NCI-H1105 (cell line): ENCODE measurements at places on chromosomes 7 and 10.

GRCh38 chr7:3021825-3022224 lies 21.8 kb downstream of the CARD11 start:
- no peak for DNase-seq

DNA sequence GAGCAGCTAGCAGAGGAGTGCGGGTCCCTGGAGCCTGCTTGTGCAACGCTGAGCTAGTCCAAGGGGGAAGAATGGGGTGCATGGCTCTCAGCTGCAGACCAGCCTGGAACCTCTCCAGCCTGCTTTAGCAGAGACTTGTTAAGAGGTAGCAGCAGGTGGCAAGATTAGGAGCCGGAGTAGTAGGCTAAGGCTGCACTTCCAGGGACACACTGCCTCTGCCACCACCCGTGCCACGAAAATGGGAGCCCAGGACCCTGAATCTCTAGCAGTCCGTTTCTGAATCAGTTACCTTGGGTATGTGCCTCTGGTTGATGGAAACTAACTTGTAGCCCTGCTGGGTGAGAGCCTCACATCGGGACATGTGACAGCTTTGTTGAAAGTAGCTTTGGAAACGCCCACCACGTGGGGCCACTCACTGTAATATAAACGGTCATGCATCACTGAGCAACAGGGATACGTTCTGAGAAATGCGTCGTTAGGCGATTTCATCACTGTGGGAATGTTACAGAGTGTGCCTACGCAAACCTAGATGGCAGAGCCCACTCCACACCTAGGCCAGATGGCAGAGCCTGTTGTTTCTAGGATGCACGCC lies 25.9 kb downstream of the HTRA1 start:
- peak; percentile 57 for DNase-seq

DNA sequence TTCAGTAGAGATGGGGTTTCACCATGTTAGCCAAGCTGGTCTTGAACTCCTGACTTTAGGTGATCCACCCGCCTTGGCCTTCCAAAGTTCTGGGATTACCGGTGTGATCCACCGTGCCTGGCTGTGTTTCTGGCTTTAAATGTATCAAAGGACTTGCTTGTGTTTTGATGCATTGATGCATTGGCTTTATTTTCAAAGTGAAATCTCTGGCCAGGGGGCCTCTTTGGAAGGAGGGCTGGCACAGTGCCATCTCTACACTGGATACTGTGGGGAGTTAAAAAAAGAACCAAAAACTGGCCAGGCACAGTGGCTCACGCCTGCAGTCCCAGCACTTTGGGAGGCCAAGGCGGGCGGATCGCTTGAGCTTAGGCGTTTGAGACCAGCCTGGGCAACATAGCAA lies 16.0 kb downstream of the MNX1 start:
- no peak for DNase-seq

- DNase-seq = no peak
Observed at GRCh38 chr7:46741938-46742540, 821.0 kb upstream of the IGFBP3 start.

DNA sequence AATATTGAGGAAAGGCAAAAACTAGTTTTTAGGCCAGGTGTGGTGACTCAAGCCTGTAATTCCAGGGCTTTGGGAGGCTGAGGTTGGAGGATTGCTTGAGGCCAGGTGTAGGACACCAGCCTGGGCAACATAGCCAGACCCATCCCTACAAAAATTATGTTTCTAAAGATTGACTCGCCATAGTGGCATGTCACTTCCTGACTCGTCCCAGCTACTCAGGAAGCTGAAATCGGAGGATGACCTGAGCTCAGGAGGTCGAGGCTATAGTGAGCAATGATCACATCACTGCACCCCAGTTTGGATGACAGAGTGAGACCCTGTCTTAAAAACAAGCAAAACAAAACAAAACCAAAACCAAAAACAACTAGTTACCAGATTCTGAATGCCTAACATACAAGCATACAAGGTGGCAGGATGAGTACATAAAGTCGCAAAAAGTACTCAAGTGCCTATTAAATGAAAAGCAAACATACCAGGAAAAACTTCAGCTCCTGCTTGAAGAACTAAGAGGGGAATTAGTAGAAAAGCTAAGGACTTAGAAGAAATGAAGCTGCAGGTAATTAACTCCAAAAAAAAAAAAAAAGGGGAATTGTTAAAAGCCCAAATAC lies 14.1 kb downstream of the ZNF398 start:
- DNase-seq = no peak

GRCh38 chr10:6607778-6608177 lies 27.7 kb upstream of the PRKCQ start:
- DNase-seq = no peak

DNA sequence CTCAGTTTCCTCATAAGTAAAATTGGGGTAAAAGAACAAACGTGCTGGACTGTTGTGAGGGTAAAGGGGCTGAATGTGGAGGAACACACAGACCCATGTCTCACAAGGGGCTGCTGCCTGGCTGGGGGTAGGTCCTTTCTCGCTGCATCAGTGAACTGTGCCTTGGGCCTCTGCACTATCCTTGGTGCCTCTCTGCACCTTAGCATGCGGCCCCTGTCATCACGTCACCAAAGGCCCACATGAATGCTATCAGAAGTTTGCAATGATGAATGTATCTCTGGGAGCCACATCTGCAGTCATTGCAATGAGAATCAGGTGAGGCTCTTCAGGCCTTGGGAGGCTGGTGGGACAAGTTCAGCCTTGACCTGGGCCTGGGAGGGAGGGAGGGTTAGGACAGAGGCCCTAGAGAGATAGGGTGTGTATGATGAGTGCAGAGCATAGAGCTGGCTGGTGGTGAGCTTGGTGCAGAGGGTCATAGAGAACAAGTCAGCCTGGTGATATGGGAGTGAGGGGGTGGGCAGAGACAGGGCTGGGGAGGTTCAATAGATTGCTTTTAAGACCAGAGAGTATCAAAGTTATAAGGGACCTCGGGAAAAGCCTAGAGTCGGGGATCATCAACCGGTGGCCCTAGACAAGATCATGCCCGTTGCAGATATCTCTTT lies 308.4 kb downstream of the RPS24 start:
- DNase-seq = no peak

- no peak for DNase-seq
Observed at GRCh38 chr10:80474941-80475340, 20.8 kb downstream of the TSPAN14 start.

- no peak for DNase-seq
Observed at GRCh38 chr10:1328981-1329614, 272.9 kb downstream of the WDR37 start.

- DNase-seq = no peak
Observed at GRCh38 chr10:32328499-32328898, 18.5 kb downstream of the EPC1 start.

DNA sequence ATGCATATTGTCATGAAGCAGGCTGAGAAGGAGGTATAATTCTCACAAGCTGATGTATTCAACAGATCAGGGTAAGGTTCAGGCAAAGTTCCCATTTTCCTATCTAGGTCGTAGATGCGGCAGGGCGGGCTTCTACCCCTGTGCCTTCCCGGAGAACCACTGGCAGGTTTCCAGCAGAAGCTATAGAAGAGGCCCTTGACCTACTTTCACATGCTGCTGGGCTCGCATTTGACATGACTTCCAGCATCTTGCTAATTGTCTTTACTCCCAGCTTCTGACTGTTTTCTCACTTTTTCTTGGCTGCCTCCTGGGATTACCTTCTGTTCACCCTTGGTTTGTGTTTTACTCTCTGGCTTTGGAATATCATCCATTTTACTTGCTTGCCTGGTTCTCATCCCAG lies 32.6 kb upstream of the ORC5 start:
- peak; percentile 92 for DNase-seq

DNA sequence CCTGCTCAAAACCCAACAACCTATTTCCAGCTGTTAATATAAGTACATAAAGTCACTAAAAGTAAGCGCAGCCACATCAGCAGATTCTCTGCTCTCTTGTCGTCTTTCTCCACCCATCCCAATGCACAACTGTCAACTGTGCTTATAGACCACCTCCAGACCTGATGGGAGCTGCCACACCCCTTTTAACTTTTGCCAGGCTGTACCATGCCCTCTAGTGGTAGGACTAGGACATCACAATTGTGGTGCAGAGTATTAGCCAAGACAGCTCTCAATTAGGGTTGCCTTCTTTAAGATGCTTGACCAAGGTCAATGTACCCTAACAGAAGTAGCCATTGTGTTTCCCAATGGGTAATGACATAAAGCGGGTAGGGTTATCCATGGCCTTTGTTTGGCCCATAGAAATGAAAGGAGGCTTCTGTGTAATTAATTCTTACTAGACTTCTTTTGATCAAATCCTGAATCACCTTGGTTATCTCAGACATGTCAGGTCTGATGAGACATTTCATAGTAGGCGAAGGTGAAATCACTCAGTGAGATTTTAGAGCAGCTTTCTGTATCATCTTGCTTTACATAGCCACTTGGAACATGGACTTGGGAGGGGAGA lies 68.1 kb downstream of the SCRN1 start:
- DNase-seq = peak; percentile 64

- peak; percentile 21 for DNase-seq
Observed at GRCh38 chr7:105647591-105647990, 66.3 kb upstream of the EFCAB10 start.

DNA sequence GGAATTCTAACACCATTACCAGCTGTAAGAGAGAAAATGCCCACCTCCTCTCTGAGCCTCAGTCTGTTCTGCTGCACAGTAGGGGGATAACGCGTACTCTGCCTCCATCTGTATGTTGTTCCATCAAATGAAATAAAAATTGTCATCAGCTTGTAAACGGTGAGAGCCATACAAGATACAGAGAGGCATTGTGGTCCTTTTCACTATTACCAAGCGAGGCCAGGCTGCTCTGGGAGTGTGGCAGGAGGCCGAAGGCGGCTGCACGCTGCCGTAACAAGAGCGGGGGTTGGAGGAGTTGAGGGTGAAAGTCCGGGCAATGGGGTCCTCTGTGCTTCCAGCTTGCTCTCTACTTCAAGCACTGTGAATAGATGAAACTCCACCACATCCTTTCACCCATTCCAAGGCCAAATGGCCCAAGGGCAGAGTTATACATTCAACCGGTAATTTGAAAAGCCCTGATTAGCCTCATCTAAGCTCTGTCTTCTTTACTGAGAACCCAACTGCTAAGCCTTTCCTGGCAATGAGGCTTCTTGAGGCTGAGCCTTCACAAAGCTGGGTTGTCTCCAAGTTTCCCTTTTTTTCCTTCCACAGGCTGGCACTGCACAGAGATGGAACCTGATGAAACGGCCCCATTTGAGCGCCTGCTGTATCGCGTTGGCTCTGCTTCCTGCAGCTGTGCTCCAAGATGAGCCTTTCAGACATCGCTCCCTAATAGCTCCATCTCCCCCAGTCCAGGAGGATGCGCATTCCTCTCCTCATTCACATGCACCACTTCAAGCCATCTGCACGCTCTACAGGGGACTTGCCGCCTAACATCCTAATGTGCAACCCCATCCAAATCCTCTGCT lies 47.2 kb downstream of the PYROXD2 start:
- no peak for DNase-seq

DNA sequence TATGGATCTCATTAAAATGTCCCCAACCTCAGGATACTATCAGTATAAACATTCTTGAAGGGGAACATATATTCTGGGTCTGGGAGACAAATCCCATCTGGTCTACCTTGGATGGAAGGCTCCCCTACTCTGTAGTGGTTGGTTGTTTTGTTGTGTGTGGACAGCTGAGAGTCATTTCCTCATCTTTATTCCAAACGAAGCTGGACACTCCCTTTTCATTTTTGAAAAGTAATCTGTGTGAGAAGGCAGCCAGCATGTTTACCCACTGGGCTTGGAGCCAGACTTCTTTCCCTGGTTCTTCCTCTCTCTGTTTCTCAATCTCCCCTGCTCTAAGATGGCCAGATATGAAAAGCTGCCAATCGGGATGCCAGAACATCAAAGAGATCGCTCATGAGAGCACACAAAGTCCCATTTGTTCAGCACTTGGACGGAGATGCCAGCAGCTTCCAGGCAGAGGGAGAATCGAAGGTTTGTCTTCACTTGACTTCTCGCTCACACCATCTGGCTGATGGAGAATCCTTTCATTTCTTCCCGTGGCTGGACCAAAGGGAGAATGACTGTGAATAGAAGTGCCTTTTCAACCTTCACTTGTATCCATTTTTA lies 108.1 kb upstream of the AGR3 start:
- peak; percentile 72 for DNase-seq

DNA sequence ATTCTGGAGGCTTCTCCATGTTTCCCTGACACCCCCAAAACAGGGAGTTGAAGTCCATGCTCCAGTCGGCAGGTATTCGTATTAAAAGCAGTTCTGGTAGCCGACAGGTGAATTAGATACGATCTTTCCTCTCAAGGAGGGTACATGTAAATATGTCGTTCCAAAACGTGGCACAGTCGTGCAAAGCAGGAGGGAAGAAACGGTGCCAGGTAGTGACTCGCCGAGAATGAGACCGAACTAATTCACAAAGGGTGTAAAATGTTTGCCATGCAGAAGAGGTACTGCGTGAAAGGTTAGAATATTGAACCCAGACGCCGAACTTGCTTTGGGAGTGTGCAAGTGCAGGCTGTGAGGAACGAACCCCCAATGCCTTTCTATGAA lies 483 bp downstream of the EDRF1 start:
- DNase-seq = no peak

DNA sequence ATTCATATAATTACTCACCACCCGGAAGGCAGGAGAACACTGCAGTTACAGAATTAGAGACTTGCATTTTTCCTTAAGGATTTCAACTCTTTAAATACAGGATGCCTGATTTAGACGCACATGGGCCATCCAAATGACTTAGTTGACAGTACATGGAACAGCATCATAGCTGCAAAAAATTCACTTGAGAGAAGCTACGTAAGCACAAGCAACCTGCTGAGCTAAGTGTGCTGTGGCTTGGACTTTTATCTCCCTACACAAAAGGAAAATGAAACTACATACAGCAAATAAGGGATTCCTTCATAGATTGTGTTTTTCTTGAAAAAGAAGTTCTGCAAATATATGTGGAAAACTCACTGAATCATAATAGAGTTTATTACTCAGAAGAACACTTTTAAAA lies 152.6 kb downstream of the POU6F2 start:
- DNase-seq = peak; percentile 3

- no peak for DNase-seq
Observed at GRCh38 chr10:69684981-69685353, 54.9 kb downstream of the FAM241B start.

DNA sequence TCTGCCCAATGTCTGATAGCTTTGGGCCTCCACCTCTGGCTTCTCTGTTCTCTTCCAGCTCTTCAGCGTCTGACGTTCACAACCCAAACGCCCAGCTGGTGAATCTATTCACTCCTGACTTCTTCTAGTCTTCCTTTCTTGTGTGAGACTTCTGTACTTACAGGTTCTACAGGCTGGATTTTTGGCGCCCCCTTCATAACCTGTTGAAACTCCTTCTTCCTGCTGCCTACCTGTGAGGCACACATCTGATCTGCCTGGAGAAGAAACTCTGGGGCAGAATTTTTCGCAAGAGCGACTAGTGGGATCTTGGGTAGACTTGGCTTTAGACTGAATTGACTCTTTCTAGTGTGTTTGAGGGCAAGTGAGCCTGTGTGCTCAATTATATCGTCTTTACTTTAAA lies 249.3 kb downstream of the REEP3 start:
- DNase-seq = no peak
